ENCODE measurements at places on chromosomes 7 and 10.
A peak's percentile ranks its signal among the peaks of the same experiment; 100 is the strongest.

GRCh38 chr10:117677239-117677638 lies 134.7 kb downstream of the EMX2 start:
- no peaks in the 10 kb centered on the region for H3K36me3 ChIP-seq
- no peaks in the 10 kb centered on the region for H3K4me1 ChIP-seq
- H3K27me3 ChIP-seq, result peaks cover 21% of the 10 kb centered on the region
- no peak overlapping the region for H3K27ac ChIP-seq
- H3K4me3 ChIP-seq, result no peak overlapping the region
- DNase-seq, result no peak

- H3K27me3 ChIP-seq, result peaks cover 53% of the 10 kb centered on the region
- no peak overlapping the region for H3K4me3 ChIP-seq
- peaks cover 33% of the 10 kb centered on the region for H3K4me1 ChIP-seq
- no peak overlapping the region for H3K27ac ChIP-seq
- H3K36me3 ChIP-seq, result no peaks in the 10 kb centered on the region
Observed at GRCh38 chr10:62839590-62839989, 23.4 kb upstream of the EGR2 start.

GRCh38 chr7:7736671-7737070 lies 18.3 kb upstream of the RPA3 start:
- no peaks in the 10 kb centered on the region for H3K27me3 ChIP-seq
- no peak overlapping the region for H3K27ac ChIP-seq
- H3K36me3 ChIP-seq, result no peaks in the 10 kb centered on the region
- peaks cover 5% of the 10 kb centered on the region for H3K4me1 ChIP-seq
- DNase-seq, result no peak

DNA sequence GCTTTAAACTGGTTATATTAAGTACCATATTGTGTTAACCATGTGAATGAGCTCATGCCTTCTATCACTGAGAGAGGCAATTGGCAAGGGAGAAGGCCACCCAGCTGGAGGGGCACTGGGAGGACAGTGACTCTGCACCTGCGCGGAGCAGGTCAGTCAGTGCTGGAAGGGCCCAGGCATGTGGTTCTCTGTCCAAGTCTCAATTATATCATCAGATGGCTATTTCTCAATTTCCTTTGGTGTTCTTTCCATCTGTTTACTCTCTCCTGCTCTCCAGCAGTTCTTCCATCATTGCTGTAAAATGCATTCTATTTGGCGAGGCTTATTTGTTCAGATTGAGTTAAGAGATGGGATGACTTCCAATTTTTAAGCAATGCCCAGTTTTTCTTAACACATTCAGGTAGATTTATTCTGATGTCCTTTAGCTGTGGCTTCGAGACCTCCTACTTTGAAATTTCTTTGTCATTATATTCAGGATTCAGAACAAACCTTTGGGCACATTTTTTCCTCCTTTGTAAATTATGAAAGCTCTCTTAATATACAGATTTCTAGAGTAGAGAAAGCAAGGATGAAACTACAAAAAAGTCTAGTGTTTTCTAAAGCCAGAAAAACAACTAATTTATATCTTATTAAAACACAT lies 159.3 kb downstream of the BMPER start:
- no peaks in the 10 kb centered on the region for H3K36me3 ChIP-seq
- no peak overlapping the region for H3K4me3 ChIP-seq
- H3K27ac ChIP-seq, result no peak overlapping the region
- no peak for DNase-seq
- no peaks in the 10 kb centered on the region for H3K27me3 ChIP-seq

DNA sequence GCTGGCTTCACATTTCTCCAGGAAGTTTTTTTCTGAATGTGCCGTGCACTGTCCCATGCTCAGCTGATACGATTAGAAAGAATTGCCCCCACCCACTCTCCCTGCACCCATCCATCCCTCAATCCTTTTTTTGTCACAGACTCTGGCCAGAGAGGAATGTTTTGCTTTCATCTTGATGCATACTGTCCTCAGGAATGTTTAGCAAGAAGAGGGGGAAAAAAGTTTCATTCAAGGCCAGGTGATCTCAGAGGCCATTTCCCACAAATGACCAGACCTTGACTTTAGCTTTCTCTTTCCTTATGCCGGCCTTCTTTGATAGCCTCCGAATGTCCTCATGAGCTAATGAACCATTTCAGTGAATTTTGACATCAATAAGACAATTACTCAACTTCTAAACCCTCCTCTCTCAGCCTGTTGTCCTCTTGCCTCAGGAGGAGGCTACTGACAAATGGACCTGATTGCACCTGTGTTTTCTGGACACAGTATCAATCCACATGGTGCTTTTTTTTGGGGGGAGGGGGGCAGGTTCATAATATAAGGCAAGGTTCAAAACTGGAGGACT lies 105.0 kb upstream of the KLF6 start:
- H3K36me3 ChIP-seq, result no peaks in the 10 kb centered on the region
- H3K4me1 ChIP-seq, result peaks cover 54% of the 10 kb centered on the region
- no peak for DNase-seq
- H3K27me3 ChIP-seq, result no peaks in the 10 kb centered on the region

DNA sequence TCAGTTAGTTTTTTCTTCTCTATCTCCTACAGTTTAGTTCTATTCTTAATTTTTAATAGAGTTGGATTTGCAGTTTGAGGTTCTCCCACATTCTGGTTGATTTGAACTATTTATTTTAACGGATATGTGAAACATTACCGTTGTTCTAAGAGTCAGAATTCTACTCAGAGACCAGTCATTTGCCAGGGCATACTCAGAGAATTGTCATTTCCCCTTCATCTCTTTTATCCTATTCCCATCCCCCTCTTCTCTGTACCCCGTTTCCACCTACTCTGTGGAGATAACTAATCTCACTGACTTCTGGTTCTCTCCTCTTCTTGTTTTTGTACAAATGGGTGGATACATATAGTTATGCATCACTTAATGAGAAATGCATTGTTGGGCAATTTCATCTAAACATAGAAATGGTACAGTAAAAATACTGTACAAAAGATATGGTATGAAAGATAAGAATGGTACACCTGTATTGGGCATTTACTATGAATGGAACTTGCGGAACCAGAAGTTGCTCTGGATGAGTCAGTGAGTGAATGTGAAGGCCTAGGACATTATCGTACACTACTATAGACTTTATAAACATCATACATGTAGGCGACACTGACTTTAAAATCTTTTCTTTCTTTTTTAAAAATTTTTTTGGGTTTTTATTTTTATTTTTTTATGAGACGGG lies 53.1 kb downstream of the INPP5F start:
- H3K4me3 ChIP-seq, result no peak overlapping the region
- DNase-seq, result no peak
- no peaks in the 10 kb centered on the region for H3K36me3 ChIP-seq
- no peaks in the 10 kb centered on the region for H3K27me3 ChIP-seq
- H3K27ac ChIP-seq, result no peak overlapping the region
- H3K4me1 ChIP-seq, result peaks cover 21% of the 10 kb centered on the region

GRCh38 chr10:49606981-49607535 lies 3.1 kb upstream of the SLC18A3 start:
- H3K4me3 ChIP-seq, result no peak overlapping the region
- H3K36me3 ChIP-seq, result peaks cover 6% of the 10 kb centered on the region
- peaks cover 7% of the 10 kb centered on the region for H3K4me1 ChIP-seq
- peaks cover 73% of the 10 kb centered on the region for H3K27me3 ChIP-seq
- no peak overlapping the region for H3K27ac ChIP-seq

GRCh38 chr10:26408858-26409494 lies 29.2 kb upstream of the APBB1IP start:
- H3K36me3 ChIP-seq, result peaks cover 4% of the 10 kb centered on the region
- no peak for DNase-seq

DNA sequence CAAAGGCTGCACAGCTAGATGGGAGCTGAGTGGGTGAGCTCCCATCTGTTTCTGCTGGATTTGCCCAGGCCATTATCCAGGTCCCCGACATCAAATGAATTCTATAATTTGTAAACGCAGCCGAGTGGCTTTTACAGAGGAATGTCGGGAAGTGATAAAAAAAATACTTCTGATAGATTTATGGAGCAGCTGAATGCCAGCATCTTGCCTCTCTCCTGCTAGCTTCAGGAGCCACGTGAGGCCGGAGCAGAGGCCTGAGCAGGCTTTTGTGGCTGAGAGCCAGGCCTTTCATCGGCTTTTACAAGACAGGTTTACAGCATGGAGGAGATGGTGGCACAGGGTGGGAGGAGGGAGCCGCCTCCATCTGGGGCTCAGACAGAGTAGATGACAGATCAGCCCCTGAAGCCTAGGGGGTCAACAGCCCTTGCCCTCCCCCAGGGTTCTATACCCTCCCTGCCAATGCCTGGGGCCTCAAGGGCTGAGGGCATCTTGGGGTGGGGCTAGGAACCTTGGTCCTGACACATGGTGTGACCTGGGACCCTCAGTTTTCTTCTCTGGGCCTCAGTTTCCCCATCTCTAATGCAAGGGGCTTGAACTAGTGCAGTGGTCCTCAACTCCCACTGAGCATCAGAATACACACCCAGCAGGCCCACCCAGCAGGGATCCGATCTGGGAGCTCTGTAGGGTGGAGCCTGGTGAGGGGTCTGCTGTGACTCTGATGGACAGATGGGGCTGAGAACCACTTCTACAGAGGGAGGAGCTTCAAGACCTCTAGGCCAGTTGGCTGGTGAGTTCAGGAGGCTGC lies 44.2 kb upstream of the PCBD1 start:
- no peak for DNase-seq
- no peaks in the 10 kb centered on the region for H3K36me3 ChIP-seq
- no peak overlapping the region for H3K4me3 ChIP-seq
- H3K4me1 ChIP-seq, result no peaks in the 10 kb centered on the region

DNA sequence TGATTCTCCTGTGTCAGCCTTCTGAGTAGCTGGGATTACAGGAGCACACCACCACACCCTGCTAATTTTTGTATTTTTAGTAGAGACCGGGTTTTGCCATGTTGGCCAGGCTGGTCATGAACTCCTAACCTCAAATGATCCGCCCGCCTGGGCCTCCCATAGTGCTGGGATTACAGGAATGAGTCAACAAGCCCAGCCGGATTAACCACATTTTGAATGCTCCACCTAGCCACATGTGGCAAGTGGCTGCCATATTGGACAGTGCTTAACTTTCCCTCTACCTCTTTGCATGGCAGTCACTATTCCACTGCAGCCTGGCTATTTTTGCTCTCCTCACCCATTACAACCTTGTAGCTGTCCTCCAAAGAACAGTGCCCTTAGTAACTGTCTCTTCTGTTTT lies 160.1 kb downstream of the GATA3 start:
- no peak overlapping the region for H3K4me3 ChIP-seq
- peaks cover 5% of the 10 kb centered on the region for H3K36me3 ChIP-seq
- no peak overlapping the region for H3K27ac ChIP-seq
- no peaks in the 10 kb centered on the region for H3K27me3 ChIP-seq

GRCh38 chr7:64667311-64667710 lies 1.4 kb downstream of the ZNF107 start:
- no peaks in the 10 kb centered on the region for H3K27me3 ChIP-seq
- H3K36me3 ChIP-seq, result peaks cover 17% of the 10 kb centered on the region
- H3K4me1 ChIP-seq, result peaks cover 54% of the 10 kb centered on the region
- no peak for DNase-seq
- peak overlapping the region; percentile 97 for H3K27ac ChIP-seq
- peak overlapping the region; percentile 98 for H3K4me3 ChIP-seq

DNA sequence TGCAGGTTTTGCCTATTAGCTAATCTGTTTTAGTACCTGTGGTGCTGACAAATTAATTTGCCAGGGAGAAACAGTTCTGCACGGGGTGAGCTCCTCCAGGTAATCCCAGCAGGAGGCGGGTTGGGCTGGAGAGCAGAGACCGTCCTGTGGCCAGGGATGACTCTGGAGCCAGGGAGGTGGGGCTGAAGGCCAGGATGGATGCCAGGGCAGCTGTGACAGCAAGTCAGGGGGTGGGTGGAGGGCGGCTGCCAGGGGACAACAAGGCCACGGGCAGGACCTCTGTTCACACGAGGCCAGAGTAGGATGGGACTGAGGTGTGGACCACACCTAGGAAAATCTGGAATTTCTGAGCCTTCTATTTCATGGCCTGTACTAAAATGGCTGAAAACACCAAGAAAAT lies 48.9 kb downstream of the C10orf143 start:
- no peaks in the 10 kb centered on the region for H3K4me1 ChIP-seq
- DNase-seq, result no peak
- no peaks in the 10 kb centered on the region for H3K27me3 ChIP-seq
- H3K4me3 ChIP-seq, result no peak overlapping the region

GRCh38 chr7:117338020-117338419 lies 15.2 kb upstream of the WNT2 start:
- H3K27me3 ChIP-seq, result no peaks in the 10 kb centered on the region
- no peak for DNase-seq
- no peak overlapping the region for H3K27ac ChIP-seq

DNA sequence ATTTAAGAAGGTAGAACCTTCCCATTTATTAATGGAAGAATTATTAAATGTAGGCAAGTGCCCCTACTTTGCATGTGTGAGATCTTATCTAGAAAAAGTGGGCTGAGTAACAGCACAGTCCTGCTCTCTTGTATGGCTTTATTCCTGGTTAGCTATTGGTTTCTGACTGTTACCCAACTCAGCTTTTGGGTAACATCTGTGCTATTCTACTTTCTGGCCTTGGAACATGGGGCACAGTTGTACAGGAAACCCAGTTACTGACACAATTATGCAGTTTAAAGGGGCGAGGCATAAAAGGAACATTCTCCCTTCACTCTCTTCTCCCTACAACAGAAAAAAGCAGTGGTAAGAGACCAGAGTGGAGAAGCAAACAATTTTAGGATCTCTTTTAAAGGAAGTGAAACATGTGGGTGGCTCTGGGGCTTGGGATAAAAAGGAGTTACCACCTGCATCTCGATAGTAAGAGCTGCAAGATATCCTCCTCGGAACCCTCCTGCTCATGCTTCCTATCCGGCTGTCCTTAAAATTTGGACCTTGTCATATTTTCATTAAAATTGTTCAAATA lies 16.0 kb downstream of the NUDT5 start:
- DNase-seq, result no peak
- peak overlapping the region; percentile 56 for H3K27ac ChIP-seq
- H3K36me3 ChIP-seq, result peaks cover 16% of the 10 kb centered on the region
- no peaks in the 10 kb centered on the region for H3K27me3 ChIP-seq

GRCh38 chr7:36490419-36490830 lies 100.8 kb downstream of the ANLN start:
- H3K27me3 ChIP-seq, result peaks cover 5% of the 10 kb centered on the region
- no peak overlapping the region for H3K4me3 ChIP-seq

GRCh38 chr10:44125879-44126278 lies 259.0 kb downstream of the CXCL12 start:
- peaks cover 6% of the 10 kb centered on the region for H3K27me3 ChIP-seq
- H3K4me3 ChIP-seq, result no peak overlapping the region
- no peak for DNase-seq
- no peak overlapping the region for H3K27ac ChIP-seq

DNA sequence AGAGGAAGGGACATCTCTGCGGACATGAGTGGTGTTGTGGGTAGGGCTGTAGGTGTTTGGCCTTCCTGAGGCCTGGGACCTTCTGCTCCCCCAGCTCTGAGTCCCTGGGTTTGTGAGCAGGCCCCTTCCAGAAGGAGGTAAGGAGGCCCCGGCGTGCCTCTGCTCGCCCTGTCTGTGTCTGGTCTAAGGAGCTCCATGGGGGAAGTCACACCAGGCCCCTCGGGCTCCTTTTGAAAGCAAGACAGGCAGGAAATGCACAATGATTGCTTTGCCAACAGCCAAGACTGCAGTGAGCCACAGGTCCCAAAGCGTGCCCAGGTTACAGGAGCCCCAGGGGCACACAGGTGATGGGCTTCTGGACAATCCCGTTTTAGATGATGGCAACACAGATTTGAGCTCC lies 89.5 kb downstream of the FAM53B start:
- no peaks in the 10 kb centered on the region for H3K36me3 ChIP-seq
- no peak overlapping the region for H3K27ac ChIP-seq
- H3K4me3 ChIP-seq, result no peak overlapping the region
- peaks cover 73% of the 10 kb centered on the region for H3K4me1 ChIP-seq

- H3K36me3 ChIP-seq, result no peaks in the 10 kb centered on the region
- H3K4me1 ChIP-seq, result no peaks in the 10 kb centered on the region
- H3K27ac ChIP-seq, result no peak overlapping the region
- no peaks in the 10 kb centered on the region for H3K27me3 ChIP-seq
Observed at GRCh38 chr10:106615081-106615480, 549.4 kb downstream of the SORCS1 start.
